Fibroblast of skin of left quadriceps (primary cell): ENCODE measurements at places on chromosomes 5 and 9.
A peak's percentile ranks its signal among the peaks of the same experiment; 100 is the strongest.

GRCh38 chr9:91714020-91714806 lies 235.8 kb downstream of the ROR2 start:
- no peak for DNase-seq

- DNase-seq, result peak; percentile 78
Measured at GRCh38 chr9:10062629-10063395, 550.0 kb downstream of the PTPRD start.

DNA sequence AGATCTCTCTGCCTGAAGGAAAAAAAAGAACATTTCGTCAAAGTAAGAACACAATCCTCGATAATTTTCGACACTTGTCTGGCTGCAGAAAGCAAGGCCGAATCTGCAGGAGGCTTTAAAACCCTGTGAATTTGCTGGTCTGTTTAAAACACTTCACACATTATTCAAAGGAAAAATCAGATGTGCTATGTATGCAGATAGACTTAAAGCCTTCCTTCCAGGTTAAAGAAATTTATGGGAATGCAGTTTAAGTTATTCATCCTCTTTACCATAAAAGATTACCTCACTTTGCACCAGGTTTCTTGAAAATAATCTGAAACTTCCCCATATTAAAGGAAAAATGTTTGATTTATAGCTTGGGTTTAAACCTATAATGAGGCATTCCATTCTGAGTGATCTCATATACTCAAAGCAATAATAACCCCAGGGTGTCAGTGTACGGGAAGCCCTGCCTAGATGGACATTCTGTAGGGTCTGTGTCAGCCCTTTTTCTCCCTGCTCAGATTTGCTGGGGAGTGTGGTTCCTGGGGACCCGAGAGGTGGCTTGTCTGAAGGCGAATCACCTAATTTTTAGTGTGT lies 323.5 kb upstream of the SLC24A2 start:
- no peak for DNase-seq

DNA sequence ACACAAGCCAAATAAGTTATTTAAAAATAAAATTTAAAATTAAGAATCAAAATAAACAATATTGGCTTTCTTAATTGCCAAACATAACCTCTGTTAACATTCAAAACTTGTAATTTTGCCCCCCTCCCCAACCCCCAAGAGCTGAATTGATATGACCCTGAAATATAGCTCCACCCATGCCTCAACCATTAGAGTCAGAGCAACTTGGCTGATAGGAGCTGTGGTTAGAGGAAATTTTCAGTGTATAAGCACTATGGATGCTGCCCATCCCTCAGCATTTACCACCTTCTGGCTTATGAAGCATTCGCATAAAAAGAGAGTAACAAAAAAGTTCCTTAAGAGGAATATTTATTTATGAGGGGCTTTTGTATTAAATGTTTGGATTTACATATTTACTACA lies 6.1 kb downstream of the POC5 start:
- DNase-seq, result no peak

DNA sequence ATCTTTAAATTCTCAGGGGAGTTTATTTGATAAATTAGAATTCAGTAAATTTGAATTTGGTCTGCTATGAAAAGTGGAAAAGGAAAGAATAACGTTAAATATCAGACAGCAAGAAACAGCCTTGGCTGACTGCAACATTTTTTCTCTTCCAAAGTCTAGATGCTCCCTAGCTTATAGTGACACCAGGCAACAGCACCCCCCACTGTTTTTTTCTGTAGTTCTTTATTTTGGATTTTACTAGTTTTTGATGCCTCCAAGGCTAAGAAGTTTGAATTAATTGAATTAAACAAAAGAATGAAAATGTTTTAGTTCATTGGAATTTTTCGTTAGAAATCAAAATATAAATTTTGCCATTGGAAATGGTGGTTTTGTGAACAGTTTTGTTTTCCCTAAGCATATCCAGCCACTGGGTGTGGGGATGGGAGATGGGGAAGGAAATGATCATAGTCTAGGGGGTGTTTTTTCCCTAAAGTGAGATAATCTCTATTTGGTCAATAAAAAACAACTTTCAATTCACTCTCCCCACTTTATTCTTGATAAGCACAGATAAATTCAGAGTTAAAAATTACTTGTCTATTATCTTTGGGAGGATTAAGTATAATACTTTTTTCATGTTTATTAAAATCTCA lies 199.3 kb upstream of the CD180 start:
- DNase-seq, result no peak

DNA sequence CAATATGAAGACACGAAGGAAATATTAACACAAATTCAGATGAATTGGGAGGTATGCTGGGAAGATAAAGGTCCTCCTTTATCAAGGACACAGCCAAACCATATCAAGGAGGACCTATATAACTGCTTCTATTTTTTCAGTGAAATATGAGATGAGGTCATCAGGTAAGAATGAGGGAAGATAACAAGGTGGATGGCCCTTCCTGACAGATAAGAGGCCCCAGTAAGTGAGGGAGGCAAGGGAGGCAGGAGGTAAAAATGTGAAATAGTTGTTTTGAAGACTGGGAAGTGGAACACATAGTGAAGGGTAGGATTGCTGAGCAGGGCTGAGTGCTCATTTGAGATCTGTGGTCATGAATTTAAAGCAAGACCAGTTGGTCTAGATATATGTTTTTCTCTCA lies 60.0 kb upstream of the FOXE1 start:
- DNase-seq, result no peak

DNA sequence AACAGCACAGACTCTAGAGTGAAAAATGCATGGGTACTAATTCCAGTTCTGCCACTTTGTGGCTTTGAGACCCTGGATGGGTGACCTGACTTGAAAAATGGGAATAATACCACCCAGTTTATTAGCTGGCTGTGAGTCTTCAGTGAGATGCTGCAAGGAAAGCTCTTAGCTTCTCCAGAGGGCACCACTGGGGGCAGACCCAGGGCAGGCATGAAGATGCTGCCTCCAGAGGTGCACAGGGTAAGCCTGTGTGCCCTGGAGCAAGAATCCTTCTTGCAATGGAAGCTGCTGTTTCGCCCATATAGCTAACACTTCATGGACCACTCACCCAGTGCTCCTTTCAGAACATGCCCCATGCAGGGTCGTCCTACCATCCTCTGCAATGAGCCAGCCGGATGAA lies 75.7 kb downstream of the C5orf15 start:
- no peak for DNase-seq
